ENCODE measurements at places on chromosomes 4 and X. TPM values are rescaled to one million over a fixed set of nuclear protein-coding genes. Genes with fewer than 3 reads are reported as not detected.

GRCh38 chrX:130529531-130529930, 127.7 kb downstream of the RBMX2 start:
- DNase-seq = no peak

- no peak for DNase-seq
These were observed 770.8 kb upstream of the PRKX start for GRCh38 chrX:4484266-4484665.

- no peak for DNase-seq
These were observed 67.6 kb downstream of the FAM53A start for GRCh38 chr4:1616557-1616930.

DNA sequence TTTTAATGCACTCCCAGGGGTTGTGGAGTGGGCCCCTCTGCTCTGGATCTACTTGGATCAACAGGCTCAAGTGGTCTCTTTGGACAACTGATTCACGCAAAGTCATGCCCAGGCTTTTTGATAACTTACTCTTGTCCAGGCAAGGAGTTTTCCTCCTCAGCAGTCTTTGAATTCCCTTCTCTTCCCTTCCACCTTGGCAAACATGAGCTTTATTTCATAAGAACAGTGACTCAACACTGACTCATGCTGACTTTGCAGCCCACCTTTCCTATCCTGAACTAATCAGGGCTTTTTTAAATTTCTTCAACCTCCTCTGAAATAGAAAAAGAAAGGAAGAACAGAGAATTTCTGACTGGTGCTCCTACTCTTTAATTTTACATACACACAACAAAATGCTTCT, 132.1 kb upstream of the LDB2 start:
- no peak for DNase-seq

- no peak for DNase-seq
These were observed 126.8 kb downstream of the KLHL8 start for GRCh38 chr4:87093443-87094123.

GRCh38 chr4:113675731-113676697, 85.5 kb downstream of the CAMK2D start:
- DNase-seq = no peak

DNA sequence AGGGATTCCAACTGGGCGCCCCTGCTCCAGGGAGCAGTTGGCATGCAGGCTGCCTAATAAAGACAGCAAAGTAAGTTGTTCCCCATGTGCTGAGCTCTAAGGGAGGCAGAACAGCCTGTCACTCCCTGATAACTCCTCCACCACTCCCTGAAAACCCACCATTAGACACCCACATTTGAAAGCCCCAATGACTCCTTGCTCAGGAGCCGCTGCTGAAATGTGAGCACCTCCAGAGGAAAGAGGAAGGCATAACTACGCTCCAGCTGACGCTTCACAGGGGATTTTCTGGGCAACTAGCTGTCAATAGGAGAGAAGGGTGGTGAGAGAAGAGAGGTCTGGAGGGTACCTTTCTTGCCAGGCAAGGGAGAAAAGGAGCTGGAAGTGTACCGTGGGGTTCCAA, 62.5 kb downstream of the NPY1R start:
- no peak for DNase-seq

The GNRHR gene
- total RNA-seq = not detected

The TACC3 gene
- 12.7 TPM for total RNA-seq

The MND1 gene
- total RNA-seq = 5.3 TPM

The ODAM gene
- total RNA-seq = 5.8 TPM

The CT45A10 gene
- total RNA-seq = not detected

Measured in mucosa of descending colon (tissue), 3 donors.